ENCODE measurements at places on chromosomes 16 and 17.

GRCh38 chr17:65898651-65899050 lies 293.3 kb downstream of the CEP112 start:
- DNase-seq, result no peak

DNA sequence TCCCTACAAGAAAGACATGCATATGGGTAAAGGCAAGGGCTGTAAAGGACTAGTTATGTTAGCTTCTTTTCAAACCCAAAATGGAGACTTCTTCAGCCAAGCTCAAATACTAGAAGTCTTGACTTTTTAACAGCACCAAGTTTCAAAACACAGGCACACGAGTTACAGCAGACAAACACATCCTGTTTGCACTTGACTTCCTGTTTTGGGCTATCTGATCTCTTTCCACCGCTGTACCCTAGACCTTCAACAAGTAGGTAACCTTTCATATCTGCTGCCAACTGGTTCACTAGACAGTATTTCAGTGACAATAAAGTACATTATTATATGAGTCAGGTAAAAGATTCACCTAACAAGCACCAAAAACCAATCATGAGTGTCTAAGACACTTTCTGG lies 12.3 kb downstream of the RFFL start:
- DNase-seq, result peak; percentile 23

- peak; percentile 60 for DNase-seq
Observed at GRCh38 chr17:50396261-50397110, 837 bp downstream of the LRRC59 start.

GRCh38 chr17:80621997-80622357 lies 77.3 kb downstream of the RPTOR start:
- DNase-seq, result no peak

DNA sequence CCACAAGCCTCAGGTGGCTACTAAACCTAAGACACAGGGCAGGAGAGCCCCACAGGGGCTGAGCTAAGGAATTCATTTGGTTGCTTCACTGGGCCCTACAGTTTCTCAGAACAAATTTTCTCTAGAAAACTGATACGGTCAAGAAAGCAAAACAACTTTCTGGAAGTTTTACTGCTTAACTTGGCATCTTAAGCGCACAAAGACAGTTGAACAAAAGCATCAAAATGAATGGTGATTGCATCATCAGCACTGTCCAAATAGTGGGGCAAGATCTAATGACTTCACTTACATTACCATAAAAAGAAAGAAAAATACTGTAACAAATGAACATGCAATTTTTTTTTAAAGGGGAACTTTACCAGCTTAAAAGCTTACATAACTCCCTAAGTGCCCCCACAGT lies 47.6 kb downstream of the XPO6 start:
- DNase-seq, result no peak

- peak; percentile 90 for DNase-seq
Observed at GRCh38 chr17:75872434-75873351, 5.7 kb downstream of the TRIM47 start.

DNA sequence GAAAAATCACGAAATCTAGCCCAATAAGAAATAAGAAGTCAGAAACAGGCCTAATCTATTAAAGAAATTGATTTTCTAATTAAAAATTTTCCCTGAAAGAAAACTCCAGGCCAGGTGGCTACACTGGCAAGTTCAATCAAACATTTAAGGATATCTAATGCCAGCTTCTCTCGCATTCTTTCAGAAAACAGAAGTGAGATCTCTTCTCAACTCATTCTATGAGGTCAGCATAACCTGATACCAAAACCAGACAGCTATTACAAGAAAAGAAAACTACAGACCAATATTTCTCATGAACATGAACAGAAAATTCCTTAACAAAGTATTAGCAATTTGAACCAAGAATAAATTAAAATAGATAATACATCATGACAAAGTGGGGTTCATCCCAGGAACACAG lies 52.4 kb downstream of the AXIN2 start:
- no peak for DNase-seq

- DNase-seq, result no peak
Observed at GRCh38 chr16:50449800-50450199, 81.0 kb upstream of the BRD7 start.

DNA sequence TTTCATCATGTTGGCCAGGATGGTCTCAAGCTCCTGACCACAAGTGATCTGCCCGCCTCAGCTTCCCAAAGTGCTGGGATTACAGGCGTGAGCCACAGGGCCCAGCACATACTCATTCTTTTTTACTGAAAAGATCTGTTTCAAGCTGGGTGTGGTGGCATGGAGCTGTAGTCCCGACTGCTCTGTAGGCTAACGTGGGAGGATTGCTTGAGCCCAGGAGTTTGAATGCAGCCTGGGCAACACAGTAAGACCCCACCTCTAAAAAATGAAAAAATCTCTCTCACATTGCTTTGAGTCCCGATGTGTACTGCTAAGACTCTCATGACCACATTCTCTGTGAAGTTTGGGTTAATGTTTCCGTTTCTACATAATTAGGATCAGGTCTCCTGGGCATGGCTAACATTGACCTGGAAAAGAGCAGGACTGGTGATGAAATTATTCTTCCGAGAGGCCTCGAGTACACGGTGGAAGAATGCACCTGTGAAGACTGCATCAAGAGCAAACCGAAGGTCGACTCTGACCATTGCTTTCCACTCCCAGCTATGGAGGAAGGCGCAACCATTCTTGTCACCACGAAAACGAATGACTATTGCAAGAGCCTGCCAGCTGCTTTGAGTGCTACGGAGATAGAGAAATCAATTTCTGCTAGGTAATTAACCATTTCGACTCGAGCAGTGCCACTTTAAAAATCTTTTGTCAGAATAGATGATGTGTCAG lies 2.3 kb downstream of the TNFRSF17 start:
- DNase-seq, result no peak

DNA sequence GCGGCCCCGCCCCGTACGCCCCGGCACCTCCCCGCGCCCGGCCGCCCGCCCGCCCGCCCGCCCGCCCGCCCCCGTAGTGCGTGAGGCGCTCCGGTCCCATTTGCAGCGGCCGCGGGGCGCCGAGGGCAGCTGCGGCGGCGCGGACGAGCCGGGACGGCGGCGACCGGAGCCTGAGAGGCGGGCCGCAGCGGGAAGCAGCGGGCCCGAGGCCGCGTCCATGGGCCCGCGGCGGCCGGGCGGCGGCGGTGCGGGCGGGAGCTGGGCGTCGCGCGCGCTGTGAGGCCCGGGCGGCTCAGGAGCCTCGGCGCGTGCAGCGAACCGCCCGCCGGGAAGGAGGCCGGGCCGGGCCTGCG lies at the start of gene MPRIP:
Gene MPRIP (plus strand): TSS at position 74 of the 353 bp plus-strand sequence. CDS start 392 bp downstream, outside the sequence.
- DNase-seq, result no peak

DNA sequence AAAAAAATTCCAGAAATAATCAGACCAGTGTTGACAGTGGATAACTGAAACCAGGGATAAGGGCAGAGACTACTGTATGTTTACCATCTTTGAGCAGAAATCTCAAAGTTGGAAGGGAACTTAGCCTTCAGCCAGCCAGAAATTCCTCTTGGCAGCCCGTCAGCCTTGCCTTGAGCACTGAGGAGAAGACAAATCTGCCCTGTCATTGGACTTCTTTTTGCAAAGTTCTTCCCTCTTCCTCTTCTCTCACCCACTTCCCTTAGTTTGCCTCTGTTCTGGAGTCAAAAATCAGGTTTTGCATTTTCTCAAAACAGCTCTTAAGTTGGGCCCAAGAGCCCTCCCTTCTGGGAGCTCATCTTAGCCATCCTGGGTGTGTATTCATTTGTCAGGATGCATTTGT lies 6.2 kb downstream of the TUFM start:
- DNase-seq, result no peak

GRCh38 chr17:29837531-29837930 lies 92.5 kb downstream of the SSH2 start:
- no peak for DNase-seq

DNA sequence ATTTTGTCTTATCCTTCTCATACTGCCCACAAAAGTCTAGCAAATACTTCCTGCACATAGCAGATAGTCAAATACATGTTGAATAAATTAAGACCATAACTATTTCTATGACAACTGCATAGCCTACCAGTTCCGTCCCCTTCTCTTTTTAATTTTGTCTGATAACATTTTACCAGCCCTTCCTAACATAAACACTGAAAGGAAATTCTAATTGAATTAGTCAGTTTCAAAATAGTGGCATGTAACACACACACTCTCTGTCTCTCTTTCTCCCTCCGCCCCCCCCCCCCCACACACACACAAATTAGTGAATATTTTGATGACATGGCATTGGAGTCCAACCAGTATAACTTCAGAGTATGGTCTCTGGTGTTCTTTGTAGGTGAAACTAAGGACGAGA lies 41.8 kb downstream of the TNRC6C start:
- peak; percentile 9 for DNase-seq

DNA sequence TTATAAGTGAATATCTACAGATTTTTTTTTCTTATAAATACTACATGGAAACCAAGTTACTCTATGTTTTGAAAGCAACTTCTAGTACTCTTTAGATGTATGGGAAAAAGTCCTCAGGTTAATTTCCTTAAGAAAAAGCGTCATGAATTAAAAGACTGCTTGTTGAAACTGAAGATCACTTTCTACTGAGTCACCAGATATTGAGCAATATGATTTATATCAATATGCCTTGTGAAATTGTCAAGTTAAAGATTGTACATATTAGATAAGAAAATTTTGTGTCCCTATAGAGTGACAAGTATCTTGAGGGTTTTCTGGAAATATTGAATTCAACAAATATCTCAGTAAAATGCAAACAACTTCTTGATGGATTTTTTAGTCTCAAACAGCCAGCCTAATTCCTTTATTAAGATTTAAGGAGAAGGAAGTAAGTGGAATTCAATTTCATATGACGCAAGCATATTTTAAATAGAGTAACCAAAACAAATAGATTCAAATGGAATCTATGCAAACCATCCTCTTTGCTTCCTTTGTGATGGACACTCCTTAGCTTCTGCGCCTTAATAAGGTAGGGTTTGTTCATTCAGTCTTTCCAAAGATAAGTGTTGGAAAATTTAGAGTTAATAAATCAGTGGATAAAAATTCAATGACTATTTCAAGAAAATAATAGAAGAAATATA lies 16.6 kb downstream of the KRT12 start:
- DNase-seq, result no peak

GRCh38 chr17:27320222-27320560 lies 26.3 kb downstream of the WSB1 start:
- DNase-seq, result no peak

GRCh38 chr16:55155815-55156214 lies 168.2 kb upstream of the IRX6 start:
- no peak for DNase-seq

DNA sequence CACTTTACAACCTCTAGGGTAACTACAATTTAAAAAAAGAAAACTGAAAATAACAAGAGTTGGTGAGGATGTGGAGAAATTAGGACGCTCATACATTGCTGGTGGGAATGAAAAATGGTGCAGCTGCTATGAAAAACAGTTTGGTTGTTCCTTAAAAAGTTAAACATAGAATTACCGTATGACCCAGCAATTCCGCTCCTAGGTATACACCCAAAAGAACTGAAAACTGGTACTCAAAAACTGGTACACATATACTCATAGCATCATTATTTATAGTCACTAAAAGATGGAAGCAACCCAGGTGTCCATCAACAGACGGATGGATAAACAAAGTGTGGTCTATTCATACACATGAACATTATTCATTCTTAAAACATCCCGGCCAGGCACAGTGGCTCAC lies 42.9 kb upstream of the DNAH17 start:
- no peak for DNase-seq

DNA sequence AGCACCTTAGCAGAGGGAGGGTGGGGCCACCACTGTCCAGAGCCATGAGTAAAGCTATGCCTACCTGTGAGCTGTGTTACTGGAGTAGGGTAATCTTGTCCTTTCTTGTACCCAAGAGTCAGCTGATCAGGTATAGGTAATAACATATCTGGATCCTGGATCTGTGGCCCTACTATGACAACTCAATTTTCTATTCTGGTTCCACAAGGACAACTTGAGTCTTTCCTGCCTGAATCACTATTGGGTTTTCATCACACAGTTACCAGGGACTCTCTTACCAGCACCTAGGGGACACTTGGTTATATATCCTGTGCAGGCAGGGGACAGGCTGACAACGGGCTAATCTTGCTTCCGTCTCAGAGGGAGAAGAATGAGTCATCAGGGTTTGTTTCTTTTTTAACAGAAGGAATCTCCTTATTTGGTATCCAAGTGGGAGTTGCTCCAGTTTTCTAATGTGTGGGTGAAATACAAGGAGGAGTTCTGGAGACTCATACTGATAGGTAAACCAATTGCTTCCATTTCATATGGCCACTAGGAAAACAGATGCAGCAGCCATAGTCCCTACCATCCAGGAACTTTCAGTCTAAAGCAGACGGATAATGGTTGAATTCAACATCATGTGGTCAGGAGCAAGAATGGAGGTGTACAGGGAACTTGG lies 6.8 kb downstream of the ZNF267 start:
- peak; percentile 93 for DNase-seq

- DNase-seq, result no peak
Observed at GRCh38 chr17:83086907-83087787, 7.7 kb downstream of the METRNL start.

- no peak for DNase-seq
Observed at GRCh38 chr16:14198572-14198971, 127.5 kb downstream of the MRTFB start.

DNA sequence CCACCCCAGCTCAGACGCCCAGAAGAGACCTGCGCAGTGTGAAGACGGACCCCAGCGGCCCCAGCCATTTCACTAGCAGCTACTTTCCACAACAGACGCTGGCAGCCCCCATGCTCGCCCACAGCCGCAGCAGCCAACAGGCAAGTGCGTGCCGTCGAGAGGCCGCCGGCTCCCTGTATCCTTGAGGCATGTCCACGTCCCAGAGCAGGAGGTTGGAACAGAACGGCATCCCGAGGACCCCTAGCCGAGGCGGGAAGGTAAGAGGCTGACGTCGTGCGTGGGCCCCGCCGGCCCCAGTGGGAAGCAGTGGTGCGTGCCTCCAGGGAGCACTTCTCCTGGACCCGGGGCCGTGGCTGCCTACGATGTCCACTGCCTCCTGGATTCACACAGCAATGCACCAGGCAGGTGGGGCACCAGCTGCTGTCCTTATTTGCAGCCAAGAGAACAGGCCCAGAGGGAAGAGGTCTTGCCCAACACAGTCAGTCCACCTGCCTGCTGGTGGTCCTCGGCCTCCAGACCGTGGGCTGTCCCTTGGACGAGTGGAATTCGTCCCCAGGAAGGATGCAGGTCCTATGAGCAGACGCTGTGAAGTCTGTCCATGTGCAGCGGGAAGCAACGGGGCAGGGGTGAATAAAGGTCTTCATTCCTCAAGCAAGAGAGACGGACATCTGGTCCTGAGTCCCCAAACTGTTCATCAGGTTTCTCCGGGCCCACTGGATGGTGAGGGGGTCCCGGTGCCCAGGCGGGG lies 38.5 kb downstream of the SLC7A5 start:
- no peak for DNase-seq

- no peak for DNase-seq
Observed at GRCh38 chr17:67911059-67911782, 85.0 kb downstream of the C17orf58 start.

DNA sequence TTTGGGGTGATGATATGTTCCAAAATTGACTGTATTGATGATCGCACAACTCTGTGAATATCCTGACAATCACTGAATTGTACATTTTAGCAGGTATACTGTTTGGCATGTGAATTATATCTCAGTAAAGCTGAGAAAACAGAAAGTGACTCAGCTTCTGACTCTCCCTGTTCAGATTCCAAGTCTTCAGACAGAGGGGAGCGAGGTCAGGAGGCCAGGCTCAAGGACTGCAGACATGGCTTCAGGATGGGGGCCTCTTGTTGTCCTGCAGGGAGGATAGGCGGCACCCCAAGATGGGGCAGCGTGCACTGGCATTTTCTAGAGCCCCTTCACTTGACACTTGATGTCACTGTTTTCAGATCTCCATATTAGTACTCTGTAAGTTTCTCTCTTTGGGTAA lies 45.6 kb downstream of the KNOP1 start:
- DNase-seq, result no peak

GRCh38 chr16:85320677-85321385 lies 208.6 kb upstream of the CIBAR2 start:
- no peak for DNase-seq

Measured in kidney tubule cell (primary cell).